ENCODE measurements at places on chromosomes 5 and 9. TPM values are rescaled to one million over a fixed set of nuclear protein-coding genes. Genes with fewer than 3 reads are reported as not detected.

ADAMTS13 gene
- total RNA-seq = 3.8 TPM

PCDHGA9 gene
- 0.13 TPM for total RNA-seq

BRINP1 gene
- not detected for total RNA-seq

SPINK5 gene
- total RNA-seq = not detected

Measured in naive thymus-derived CD8-positive, alpha-beta T cell (primary cell).